Psoas muscle (tissue), 8 donors: ENCODE measurements at places on chromosomes 11 and 22. TPM values are rescaled to one million over a fixed set of nuclear protein-coding genes. Genes with fewer than 3 reads are reported as not detected.

DNA sequence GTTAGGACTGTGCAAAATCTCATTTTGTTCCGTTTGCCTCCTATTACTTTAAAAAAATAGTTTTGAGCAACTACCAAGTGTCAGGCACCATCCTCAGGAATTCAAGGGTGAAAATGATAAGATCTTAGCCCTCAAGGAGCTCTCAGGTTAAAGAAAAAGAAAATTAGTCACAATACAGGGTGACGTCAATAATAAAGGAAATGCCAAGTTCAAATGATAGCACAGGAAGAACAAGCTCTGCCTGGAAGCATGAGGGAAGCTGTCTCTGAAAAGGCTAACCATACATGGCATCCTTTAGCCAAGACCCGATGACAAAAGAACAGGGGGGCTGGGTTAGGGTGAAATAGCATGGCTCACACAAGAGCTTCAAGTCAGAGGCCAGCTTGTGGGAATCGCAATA lies 11.1 kb upstream of the MPZL2 start:
- no peak for DNase-seq

DNA sequence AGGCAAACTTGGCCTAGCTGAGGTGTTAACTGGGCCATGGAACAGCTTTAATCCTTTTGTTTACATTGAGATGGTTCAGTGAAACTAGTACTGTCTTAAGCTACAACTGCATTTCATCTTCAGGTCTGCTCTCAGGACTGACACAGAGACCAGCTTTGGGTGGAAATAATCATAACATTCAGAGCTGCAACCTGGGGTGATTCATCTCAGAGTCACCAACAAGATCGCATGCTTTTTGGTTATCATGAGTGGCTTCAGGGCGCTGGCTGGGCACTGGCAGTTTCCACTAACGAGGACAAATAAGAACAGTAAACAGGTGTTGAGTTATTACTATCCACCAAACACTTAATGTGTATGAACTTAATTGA lies 60.9 kb upstream of the PAX6 start:
- no peak for DNase-seq

GRCh38 chr22:39859903-39860588 lies 33.5 kb downstream of the ENTHD1 start:
- no peak for DNase-seq

MS4A15 gene
- not detected for total RNA-seq

PTPRCAP gene
- total RNA-seq, result 1.0 TPM

DNA sequence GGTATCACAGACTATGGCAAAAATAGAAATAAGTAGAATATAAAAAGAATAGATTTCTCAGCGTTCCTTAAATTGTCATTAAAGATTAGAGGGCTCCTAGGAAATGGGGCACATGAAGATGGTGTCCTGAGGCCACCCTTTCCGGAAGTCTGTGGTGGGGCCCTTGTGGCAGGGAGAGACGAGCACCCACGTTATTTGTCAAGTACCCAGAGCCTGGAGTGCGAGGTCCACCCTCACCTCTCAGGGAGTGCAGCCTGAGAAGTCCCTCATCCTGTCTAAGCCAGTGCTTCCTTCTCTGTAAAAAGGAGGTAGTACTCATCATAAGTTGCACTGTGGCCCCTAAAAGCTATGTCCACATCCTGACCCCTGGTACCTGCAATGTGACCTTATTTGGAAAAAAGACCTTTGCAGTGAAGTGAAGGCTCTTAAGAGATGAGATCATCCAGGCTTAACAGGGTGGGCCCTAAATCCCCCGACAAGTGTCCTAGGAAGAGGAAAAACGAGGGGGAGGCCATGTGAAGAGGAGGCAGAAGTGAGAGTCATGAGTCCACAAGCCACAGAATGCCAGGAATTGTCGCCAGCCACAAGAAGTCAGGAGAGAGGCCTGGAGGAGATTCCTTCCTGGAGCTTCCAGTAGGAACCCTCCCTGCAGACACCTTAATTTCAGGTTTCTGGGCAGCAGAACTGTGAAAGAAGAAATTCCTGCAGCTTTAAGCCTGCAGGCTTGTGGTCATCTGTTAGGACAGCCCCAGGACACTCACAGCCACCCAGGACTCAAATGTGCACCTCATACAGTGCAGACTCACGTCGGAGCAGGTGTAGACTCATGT lies 76.8 kb upstream of the CCND1 start:
- no peak for DNase-seq

DNA sequence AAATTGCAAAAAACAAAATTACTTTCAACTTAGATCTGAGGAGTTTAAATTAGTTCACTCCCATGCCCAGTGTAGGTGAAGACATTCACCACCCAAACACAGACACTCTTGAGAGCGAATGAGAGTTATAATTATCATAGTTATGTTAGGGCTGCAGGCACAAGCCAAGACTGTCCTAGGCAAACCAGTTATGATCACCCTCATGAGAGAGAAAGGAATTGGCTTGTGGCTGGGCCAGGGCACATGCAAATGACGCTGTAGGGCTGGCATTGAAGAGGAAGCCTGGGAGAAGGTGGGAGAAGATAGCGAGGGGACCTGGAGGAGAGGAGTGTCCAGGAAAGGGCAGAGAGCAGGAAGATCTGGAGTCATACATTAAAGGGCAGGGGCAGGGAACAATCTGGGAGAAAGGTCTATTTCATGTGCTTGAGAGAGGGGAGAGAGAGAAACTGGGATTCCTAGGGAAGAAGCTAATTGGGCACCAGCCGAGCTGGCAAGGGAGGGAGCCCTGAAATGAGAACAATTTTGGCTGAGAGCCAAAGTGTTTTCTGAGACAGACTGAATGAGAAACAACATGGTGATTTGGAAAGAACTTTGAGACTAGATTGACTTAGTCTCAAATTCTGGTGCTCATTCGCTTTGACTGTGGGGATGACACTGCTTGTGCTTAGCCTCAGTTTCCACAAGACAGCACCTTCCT lies 279.9 kb downstream of the KIRREL3 start:
- DNase-seq, result no peak

GRCh38 chr11:93988455-93988854 lies 32.7 kb upstream of the HEPHL1 start:
- no peak for DNase-seq

GRCh38 chr22:43881091-43882061 lies 10.4 kb downstream of the PNPLA5 start:
- DNase-seq, result peak; percentile 43

OMP gene
- not detected for total RNA-seq

GRCh38 chr11:94629741-94630140 lies 62.6 kb downstream of the PIWIL4 start:
- no peak for DNase-seq

GRCh38 chr11:130212431-130212961 lies 52.9 kb downstream of the ST14 start:
- no peak for DNase-seq

DNA sequence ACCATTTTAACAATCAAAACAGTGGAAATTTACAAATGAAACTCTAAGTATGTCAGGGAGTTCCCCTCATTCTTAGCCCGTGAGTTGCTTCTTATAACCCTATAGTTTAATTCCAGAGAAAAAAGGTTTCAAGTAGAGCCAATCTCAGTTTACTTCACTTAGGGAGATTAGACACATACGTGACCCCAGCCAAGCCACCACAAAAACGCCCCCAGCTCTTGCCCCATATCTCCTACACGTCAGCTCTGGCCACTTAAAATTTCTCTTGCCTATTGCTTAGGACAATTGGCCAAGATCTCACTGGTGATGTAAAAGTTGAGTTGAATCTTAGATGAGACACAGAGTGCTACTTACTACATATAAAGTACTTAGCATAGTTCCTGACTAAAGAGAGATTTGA lies 166.4 kb downstream of the ETS1 start:
- no peak for DNase-seq

- DNase-seq, result no peak
Observed at GRCh38 chr11:107266455-107266854, 191.2 kb downstream of the CWF19L2 start.

- DNase-seq, result peak; percentile 44
Observed at GRCh38 chr22:40422558-40423309, 52.3 kb downstream of the SGSM3 start.

DNA sequence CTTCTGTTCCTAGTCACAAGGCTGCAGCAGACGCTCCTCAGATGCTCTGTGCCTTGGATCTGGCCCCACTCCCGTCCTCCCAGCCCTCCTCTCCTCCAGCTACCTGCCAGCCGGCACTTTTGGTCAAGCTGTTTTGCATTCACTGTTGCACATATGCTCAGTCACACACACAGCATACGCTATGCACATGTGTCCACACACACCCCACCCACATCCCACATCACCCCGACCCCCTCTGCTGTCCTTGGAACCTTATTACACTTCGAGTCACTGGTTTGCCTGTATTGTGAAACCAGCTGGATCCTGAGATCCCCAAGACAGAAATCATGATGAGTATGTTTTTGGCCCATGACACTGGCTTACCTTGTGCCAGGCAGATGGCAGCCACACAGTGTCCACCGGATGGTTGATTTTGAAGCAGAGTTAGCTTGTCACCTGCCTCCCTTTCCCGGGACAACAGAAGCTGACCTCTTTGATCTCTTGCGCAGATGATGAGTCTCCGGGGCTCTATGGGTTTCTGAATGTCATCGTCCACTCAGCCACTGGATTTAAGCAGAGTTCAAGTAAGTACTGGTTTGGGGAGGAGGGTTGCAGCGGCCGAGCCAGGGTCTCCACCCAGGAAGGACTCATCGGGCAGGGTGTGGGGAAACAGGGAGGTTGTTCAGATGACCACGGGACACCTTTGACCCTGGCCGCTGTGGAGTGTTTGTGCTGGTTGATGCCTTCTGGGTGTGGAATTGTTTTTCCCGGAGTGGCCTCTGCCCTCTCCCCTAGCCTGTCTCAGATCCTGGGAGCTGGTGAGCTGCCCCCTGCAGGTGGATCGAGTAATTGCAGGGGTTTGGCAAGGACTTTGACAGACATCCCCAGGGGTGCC lies 109.8 kb downstream of the BCR start:
- DNase-seq, result peak; percentile 52

- peak; percentile 44 for DNase-seq
Observed at GRCh38 chr11:665704-666281, 28.7 kb downstream of the DRD4 start.

- no peak for DNase-seq
Observed at GRCh38 chr11:11246166-11246565, 106.9 kb downstream of the CSNK2A3 start.

GCAT gene
- 9.7 TPM for total RNA-seq

DNA sequence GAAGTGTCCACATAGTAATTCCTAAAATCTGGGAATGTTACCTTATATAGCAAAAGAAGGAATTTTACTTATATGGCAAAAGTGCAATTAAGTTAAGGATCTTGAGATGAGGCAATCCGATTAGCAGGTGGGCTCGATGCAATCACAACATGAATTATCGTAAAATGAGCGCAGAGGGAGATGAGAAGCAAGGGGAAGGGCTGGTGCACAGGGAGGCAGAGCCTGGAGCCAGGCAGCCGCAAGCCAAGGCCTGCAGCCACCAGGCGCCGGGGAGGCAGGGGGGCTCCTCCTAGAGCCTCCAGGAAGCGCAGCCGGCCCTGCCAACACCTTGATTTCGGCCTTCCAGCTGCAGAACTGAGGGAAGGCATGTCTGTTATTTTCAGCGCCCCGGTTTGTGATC lies 85.7 kb downstream of the CELSR1 start:
- no peak for DNase-seq
